ENCODE measurements at places on chromosomes 13 and 19.
A peak's percentile ranks its signal among the peaks of the same experiment; 100 is the strongest.

GRCh38 chr13:42398533-42398932, 126.6 kb downstream of the AKAP11 start:
- DNase-seq = peak; percentile 25

DNA sequence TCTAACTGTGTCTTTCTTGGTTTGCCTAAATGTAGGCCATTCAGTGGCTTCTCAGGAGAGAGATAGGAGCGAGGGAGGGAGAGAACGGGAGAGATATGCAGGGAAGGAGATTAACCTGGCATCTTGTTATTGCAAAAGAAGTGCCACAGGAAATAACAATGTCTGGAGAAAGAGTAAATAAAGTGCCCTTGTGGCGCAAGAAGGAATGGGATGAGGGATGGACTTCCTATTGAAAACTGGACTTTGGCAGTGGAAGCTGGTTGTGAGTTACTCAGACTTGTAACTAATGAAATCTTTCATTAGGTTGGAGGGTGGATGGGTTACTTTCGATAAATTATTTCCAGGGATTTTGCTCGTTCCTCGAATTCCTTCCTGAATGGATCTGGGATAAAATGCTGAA, 136.1 kb downstream of the LACC1 start:
- DNase-seq = no peak

- DNase-seq = no peak
Measured at GRCh38 chr13:80530191-80530590, 189.3 kb upstream of the SPRY2 start.

DNA sequence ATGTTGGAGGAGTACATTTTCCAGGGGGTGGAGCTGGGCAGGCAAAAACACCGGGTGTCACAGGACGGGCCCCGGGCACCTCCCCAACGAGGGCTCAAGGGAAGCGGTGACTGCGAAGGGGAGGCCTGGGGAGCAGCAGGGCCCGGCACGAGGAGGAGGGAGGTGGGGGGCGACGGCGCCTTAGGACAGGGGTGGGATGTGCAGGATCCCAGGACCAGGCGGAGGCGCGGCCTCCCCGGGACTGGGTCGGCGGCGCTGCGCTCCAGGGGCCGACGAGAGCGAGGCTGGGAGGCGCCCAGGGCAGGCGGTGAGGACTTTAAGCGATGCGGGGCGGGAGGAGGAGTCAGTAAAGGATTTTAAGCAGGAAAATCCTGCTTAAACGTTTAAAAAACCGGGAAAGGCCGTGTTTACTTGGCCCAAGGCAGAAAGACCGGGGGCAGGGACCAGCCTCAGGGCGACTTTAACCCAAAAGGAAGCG, 427 bp downstream of the ZNF160 start:
- DNase-seq = peak; percentile 60

DNA sequence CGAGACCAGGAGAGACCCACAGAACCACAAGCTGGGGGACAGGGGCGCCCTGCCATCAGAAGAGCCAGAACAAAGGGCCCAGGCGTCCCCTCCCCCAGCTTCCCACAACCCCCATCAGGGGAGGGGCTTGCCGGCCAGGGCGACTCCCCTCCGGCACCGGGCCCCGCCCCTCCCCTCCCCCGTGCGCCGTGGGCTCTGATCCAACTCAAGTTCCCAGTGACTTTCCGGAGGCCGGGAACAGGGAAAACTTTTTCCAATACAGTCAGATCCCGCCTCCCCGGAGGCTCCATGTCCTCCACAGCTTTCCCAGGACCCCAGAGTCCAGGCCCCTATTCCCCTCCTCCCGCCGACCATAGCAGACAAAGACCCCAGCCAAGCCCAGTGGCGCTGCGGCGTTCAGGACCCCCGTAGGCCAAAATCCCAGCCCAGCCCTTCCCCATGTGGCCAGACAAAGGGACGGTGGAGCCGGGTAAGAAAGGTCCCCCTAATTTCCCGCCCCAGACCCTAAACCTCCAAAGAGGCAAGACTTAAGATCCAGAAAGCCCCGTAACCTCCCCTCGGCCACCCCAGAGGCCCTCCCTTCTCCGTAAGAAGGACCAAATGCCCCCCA, 673 bp downstream of the TEAD2 start:
- peak; percentile 76 for DNase-seq

DNA sequence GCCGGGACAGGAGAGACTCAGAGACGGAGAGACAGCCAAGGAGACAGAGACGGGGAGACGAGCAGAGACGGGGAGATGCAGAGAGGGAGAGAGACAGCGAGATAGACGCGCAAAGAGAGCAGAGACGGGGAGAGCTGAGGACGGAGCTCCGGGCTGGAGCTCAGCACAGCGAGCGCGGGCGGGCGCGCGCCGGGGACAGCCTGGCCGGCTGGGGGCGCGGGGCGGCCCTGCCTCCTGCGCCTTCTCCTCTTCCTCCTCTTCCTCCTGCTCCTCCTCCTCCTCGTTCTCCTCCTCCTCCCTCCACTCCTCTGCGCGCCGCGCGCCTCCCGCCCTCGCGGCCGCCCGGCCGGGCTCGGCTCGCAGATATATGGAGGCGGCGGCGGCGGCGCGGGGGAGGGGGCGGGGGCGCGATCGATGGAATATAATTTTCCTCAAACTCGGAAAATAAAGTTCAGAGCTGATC, at the start of gene ERFL:
ERFL (minus strand) TSS at position 229 of the 463 bp plus-strand sequence. CDS start 15,530 bp downstream, outside the sequence.
- DNase-seq = no peak

DNA sequence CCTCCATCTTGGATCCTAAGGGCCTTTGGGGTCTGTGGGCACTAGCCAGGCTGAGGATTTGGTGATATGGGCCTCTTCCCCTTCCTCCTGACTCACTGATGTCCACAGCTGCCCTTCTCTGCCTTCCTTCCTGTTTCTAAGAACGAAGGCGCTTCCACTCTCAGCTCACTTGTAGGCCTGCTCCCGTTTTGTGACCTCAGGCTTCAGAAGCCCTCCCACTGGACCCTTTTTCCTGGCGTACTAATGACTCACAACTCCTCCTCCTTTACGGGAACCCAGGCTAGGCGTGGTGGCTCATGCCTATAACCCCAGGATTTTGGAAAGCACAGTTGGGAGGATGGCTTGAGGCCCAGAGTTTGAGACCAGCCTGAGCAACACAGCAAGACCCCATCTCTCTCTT, 55.6 kb downstream of the TMED1 start:
- DNase-seq = peak; percentile 90

GRCh38 chr19:41531438-41532311, 44.3 kb upstream of the CEACAM21 start:
- DNase-seq = peak; percentile 81

DNA sequence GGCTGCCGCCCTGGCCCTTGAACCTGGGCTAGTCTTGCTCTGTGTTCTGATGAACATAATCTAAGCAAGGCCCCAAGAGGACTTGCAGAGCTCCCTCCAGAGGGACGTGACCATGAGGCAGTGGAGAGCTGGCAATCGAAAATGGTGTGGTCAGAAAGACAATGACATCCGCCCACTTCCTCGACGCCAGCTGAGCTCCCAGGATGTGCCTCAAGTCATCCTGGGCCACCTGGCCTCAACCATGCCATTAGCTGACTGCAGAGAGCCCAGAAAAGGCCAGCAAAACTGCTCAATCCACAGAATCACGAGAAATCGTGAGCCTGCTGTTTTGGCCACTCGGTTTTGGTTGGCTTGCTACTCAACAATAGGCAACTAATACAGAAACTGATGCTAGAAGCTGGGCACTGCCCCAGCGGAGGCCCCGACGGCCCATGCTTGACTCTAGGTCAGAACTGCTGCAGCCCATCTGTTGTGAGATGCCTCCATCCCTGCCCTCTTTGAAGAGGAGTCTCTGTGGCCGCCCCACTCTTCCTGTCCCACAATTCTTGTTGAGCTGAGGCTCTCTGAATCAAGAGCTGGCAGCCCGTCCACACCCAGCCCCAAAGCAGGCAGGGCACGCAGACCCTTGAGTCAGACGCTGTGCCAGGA, 53.3 kb downstream of the STK24 start:
- no peak for DNase-seq

- DNase-seq = no peak
Measured at GRCh38 chr19:38650172-38650775, 2.8 kb downstream of the ACTN4 start.

- peak; percentile 68 for DNase-seq
Measured at GRCh38 chr19:28961772-28962500, 251.0 kb downstream of the UQCRFS1 start.

DNA sequence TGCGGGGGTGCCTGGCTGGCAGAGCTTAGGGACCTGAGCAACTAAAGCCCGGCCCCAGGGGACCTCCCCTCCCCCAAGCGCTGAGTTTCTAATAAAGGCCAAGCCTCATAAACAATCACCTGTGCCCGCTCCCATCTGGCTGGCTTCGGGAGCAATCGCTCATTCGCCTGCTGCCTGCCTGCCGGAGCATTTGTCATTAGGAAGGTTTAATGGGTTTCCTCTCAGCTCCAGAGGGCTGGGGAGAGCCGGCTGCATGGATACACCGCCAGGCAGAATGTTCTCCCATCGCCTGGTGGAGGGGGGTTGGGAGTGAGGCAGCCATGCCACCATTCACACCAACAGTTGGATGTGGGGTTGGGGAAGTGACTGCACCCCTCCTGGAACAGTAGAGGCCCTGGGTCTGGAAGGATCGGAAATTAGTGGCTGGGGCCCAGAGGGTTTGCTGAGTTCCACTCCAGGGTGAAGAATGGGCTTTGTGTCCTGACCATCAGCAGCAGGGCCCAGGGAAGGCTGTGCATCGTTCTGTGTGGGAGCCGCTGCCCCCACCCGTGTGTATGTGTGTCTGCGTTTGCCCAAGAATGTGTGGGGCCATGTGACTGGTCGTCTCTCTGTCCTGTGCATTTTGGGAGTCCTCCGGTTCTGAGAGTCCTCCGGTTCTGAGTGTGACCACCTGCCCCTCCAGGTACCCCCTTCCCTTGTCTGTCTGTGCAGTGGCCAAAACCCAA, 15.3 kb downstream of the PIN1 start:
- no peak for DNase-seq

DNA sequence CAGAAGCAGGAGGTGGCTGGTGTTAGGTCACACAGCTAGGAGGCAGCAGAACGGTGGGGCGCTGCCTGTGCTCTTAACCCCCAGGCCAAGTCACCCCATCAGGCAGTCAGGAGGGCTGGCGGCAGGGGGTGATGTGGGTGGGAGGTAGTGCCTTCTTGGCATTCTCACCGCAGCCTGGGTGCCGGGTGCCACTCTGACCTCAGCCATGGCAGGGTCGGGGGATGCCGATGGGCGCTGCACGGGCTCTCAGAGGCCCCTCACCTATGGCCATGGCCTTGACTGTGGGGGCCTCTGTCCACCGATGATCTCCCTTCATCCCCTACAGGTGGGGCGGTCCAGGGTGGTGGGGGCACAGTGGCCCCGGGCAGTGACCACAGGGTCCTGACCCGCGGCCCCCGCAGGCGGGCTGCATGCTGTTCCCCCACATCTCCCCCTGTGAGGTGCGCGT, 5.6 kb downstream of the PTOV1 start:
- no peak for DNase-seq

GRCh38 chr19:39740395-39740794, 2.6 kb upstream of the CLC start:
- DNase-seq = no peak

DNA sequence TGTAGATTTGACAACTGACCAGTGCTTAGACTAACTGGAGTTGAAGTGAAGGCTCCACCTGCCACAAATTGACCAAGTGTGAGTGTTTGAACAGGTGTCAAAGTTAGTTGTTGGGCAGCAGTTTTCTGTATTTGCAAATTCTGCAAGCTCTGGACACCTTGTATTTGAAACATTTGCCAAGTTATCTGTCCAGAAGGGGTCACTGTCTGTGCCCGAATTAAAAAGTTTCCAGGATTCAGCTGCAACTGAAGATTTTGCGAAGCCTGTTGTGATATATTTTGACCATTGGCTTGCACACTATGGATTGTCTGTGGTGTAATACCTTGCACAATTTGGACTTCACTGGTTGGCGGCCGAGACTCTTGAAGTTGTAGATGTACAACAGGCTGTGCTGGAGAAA, 1690.7 kb downstream of the SLITRK5 start:
- DNase-seq = peak; percentile 58

- no peak for DNase-seq
Measured at GRCh38 chr19:1112268-1113029, 8.7 kb downstream of the GPX4 start.

DNA sequence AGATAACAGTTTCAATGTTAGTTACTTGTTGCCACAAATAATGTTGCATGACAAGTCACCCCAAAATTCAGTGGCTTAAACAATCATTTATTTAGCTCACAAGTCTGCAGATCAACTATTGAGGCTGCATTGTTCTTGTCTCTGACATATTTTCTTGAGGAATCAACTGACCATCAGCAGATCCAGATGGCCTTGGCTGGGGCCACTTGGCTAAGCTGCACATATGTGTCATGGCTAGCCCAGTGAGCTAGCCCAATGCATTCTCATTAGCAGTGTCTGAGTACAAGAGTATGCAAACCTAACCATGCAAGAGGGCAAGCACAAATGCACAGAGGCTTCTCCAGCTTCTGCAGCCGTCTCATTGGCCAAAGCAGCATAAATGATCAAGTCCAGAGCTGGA, 180.4 kb downstream of the DNAJC15 start:
- no peak for DNase-seq

DNA sequence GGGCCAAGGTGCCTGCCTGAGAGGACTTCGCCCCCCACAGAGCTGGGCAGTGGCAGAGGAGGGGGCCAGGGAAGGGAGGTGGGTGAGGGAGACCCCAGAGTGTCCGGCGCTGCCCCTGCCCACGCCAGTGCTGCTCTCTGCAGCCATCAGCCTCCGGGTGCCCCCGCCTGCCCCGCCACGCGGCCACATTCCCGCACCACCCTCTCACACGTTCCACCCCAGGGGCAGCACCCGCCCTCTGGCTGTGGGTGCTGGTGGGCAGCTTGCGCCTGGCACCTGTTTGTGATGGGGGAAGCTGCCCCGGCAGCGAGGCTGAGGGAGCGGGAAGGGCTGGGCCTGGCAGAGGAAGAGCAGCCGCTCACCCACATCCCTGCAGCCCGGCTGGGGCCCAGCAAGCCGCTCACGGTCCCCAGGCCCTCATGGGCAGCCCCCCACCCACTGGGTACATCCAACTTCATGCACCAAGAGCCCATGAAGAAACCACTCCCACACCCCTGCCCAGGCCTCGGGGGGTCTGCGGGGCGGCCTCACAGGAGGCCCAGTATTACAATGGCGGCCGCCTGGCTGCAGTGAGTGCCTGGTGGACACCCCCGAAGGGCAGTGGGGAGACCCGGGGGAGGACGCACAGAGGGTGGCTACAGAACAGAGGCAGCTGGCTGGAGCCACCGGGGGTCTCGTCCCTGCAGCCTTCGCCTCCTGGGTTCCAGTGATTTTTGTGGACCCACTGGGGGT, 14.0 kb downstream of the SBNO2 start:
- DNase-seq = no peak

All from choroid plexus epithelial cell (primary cell).